ENCODE measurements at places on chromosomes 7 and 10. TPM values are rescaled to one million over a fixed set of nuclear protein-coding genes. Genes with fewer than 3 reads are reported as not detected.

- no peak for DNase-seq
Measured at GRCh38 chr7:29854257-29854938, 48.1 kb downstream of the WIPF3 start.

DNA sequence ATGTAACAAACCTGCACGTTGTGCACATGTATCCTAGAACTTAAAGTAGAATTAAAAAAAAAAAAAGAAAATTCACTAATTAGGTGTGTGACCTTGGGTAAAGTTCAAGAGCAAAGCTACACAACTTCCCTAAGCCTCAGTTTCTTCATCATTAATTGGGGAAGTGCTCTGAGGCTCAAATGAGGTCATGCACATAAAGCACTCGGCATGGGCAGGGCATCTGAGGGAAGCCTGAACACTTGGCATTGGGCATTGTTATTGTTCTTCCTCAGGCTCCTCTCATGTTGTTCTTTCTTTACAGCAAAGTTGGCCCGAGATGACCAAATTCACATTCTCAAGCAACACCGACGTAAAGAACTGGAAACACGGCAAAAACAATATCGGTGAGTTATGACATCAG is 21.5 kb downstream of the ALOX5 start:
- no peak for DNase-seq

The SPDYE2 gene
- not detected for polyA plus RNA-seq

GRCh38 chr10:127526161-127526560 is 22.9 kb upstream of the NPS start:
- DNase-seq, result no peak

DNA sequence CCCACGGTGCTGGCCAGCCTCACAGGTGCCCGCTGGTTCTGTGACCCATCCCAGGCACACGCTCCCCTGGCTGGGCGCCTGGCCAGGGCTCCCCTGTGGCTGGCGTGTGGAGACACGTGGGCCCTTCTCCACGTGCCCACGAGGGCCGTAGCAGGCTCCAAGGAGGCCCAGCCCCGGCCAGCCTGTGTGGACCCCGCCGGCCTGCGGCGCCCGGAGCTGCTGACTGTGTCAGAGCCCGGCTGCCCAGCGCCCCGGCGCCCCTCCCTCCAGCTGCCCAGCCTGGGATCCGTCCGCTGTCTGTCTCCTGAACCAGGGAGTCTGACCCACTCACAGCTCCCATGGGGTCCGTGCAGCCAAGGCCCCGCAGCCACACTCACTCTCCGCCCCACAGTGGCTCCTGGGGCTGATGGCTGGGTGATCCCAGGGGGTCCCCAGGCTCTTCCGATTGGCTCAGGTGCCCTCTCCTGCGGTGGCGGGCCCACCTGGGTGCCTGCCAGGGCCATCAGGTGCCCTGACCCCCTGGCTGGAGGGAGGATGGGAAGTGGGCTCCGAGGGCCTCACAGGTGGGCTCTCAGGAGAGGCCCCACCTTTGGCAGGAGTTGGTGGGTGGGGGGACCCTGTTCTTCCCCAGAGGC is 9.6 kb downstream of the TMEM184A start:
- DNase-seq, result no peak

- no peak for DNase-seq
Measured at GRCh38 chr7:112267944-112268691, 61.6 kb downstream of the ZNF277 start.

The HOXA7 gene
- polyA plus RNA-seq, result 18.1 TPM

The CALHM3 gene
- not detected for polyA plus RNA-seq

- peak; percentile 54 for DNase-seq
Measured at GRCh38 chr7:111113263-111114017, 22.5 kb downstream of the LRRN3 start.

DNA sequence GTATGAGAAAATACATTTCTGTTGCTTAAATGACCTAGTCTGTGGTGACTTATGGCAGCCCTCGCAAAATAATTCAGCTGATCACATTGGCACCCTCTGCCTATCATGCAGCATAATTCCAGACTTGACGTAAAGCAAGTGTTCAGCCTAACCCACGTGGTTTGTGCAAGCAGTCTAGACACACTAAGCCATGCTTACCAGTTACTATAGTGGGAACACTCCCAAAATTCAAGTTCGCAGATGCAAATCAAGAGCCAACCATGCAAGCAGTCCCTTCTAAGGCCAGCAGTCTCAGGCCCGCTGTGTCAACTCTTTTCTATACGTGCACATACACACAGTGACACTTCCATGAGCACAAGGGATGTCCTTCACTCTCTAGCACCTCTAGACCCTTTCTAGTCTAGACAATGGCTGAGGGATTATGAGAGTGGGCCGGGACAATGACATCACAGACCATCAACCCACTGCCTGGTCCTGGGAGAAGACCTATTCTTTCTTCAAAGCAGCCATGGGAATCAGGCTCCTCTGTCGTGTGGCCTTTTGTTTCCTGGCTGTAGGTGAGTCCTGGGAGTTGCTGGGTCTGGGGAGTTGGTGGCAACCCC is 29.0 kb upstream of the PRSS1 start:
- no peak for DNase-seq

DNA sequence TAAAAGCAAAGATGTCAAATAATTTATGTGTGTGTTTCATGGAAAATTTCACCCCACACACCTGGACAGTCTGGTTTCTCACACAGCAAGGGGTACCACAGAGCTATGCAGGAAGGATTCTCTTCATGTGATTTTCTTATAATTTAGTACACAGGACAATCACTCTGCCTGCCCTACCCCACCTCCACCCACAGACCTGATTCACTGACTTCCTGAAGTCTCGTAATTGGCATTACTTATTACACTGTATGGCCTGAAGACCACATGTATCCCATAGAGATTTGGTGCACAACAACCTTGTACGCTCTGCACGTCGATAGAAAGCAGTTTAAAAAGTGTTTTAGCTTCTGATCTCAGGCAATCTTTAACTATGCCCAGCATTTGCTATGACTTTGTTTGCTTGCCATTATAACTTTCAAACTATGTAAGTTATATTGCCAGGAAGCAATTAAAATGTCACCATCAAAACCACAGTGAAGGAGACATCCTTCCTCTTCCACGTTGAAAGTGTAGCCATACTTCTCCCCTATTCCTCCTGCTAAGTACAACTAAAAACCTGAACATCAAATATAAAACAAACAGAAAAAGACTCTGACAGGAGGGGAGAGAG is 279.4 kb upstream of the IMMP2L start:
- DNase-seq, result no peak

- DNase-seq, result no peak
Measured at GRCh38 chr10:108771106-108771505, 1152.2 kb downstream of the XPNPEP1 start.

The CTAGE8 gene
- 0.03 TPM for polyA plus RNA-seq

DNA sequence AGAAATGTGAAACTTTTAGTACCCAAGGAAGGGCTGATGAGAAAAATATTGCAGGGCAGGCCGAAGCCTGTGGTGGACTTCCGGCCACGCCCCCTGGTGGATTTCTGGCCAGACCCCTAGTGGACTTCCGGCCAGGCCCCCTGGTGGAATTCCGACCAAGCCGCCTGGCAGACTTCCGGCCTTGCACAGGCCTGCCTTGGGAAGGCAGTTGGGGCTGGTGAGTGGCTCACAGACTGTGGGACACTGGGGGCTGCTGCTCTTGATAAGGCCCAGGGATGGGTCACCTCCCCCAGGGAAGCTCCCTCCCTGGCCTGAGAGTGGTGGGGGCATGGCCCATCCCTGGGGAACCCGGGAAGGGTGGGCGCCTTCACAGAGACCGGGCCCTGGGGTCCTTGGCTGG is 116.4 kb upstream of the MKI67 start:
- DNase-seq, result no peak

DNA sequence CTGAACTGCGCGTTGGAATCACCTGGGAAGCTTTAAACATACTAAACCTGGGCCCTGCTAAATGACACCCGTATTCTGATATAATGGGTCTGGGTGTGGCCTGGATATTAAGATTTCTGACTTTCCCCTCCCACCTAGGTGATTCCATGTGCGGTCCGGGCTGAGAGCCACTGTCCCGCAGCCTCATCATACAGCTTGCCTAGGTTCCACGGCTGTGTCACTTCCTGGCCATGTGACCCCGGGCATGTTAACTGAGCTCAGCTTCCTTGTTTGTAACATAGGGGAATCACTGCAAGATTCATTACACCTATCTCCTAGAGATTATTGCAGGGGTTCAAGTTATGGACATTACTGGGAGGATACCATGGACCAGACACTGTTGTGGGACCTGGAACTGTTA is 472.7 kb upstream of the GALNT17 start:
- DNase-seq, result no peak

GRCh38 chr10:132549371-132549770 is 11.8 kb downstream of the INPP5A start:
- no peak for DNase-seq

GRCh38 chr10:19412531-19412930 is 363.9 kb downstream of the MALRD1 start:
- DNase-seq, result no peak

- DNase-seq, result no peak
Measured at GRCh38 chr10:112332509-112333228, 41.2 kb upstream of the ACSL5 start.

The CYCS gene
- polyA plus RNA-seq, result 12.3 TPM

DNA sequence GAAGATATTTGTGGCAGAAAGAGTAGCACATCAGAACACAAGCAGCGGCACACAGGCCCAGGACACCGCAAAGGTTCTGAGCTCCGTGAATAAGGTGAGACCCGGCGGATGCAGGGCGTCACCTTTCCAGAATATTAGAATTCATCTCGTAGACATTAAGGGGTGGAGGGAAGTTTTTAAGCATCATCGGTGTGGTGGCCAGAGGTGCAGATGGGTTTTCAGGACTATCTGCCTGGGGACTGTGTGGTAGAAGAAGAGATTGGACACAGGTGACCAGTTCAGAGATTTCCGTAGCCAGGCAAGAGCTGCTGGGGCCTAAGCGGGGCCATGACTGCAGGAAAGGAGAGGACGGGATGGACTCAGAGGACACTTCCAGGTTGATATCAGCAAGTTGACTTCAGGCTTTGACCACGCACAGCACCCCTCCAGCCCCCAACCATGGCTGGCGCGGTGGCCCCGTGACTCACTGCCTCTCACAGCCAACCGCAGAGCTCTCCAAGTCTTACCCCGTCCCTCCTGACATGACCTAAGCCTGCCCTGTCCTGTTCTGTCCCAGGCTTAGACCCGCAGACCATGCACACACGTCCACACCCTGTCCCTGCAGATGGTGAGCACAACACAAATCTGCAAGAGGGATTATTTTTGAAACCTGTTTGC is 97.2 kb downstream of the OAT start:
- no peak for DNase-seq

The SFRP4 gene
- not detected for polyA plus RNA-seq

DNA sequence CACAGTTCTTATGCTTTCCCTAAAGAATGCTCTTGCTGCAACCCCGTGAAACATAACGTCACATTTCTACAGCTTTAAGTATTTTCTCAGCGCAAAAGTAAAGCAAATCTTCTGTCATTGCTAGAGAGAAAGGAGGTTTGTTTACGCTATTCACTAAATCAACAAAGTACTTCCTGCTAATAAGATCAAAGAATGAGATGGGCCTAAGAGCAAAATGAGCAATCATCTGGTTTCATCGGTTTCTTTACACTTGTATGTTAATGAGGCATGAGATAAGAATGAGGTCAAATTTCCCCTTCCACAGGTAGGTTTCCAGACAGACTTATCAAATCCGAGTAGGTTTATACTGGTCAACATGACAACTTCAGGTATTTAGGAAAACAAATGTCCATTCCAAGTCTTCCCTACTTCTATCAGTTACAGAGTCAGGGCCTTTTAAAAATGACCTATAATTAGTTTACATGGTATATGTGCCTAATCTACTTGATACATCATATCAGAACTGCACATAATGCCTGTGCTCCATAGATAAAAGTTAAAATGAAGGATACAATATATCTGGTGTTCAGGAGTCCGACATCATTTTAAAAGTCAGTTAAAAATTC is 8.4 kb downstream of the USP6NL start:
- DNase-seq, result peak; percentile 51

GRCh38 chr7:74535951-74536356 is 82.2 kb downstream of the GTF2IRD1 start:
- no peak for DNase-seq

DNA sequence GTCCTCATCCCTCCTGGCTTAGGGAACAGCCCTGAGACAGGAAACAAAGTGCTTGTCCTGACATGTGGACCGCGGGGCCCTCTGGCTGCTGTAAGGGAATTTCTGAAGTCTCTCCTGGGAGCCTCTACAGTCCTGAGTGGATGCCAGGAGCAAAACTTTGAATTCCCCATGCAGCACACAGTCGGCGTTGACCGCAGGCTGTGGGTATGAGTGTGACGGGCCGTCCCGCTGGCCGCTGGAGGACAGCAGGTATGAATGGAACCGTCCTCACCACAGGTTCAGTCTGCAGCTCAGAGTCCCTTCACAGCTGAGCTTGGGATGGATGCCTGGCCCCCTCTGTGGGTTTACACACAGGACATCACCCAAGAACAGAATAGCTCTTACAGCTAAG is 94.9 kb downstream of the GPR26 start:
- DNase-seq, result no peak

The TRIM50 gene
- polyA plus RNA-seq, result not detected

The SLC29A4 gene
- 10.8 TPM for polyA plus RNA-seq

The OPN4 gene
- polyA plus RNA-seq, result not detected

The UNC5B gene
- polyA plus RNA-seq, result 0.57 TPM

DNA sequence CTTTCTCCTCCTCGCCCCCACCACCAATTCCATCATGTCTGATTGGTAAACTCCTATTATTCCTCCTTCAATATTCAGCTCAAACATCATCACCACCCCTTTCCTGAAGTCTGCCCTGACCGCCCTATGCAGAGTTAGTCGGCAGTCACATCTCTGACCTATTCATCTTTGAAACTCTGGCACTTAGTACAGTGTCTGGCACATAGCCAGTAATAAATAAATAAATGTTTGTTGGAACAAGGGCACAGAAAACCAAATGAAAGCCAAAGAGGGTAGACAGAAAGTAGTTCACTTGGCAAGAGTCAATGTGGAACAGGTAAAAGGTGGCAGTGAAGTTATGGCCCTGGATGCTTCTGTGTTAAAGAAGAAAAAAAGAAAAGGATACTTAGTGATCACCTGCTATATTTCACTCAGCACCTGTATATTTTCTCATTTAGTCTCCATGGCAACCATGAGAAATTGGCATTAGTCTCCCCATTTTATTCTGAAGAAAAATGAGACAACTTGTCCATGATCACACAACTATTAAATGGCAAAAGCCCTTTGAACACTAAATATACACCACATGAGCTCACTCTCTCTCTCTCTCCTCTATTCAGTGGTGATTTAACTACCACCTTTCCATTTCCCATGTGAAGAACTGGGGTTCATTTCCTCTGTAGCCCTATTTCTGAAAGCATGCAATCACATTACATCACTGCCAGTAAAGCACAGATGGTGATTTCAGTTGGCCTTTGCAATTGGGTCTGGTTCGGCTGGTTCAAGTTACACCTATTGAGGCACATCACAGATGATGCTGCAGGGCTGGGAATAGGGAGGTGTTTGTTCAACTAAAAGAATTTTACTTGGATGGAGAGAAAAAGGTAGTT is 25.3 kb downstream of the CHCHD3 start:
- DNase-seq, result no peak

GRCh38 chr10:126264102-126265018 is 123.9 kb downstream of the ADAM12 start:
- no peak for DNase-seq

GRCh38 chr10:132411561-132412253 is 14.7 kb downstream of the PWWP2B start:
- peak; percentile 58 for DNase-seq

GRCh38 chr10:91758303-91759146 is 39.7 kb upstream of the TNKS2 start:
- DNase-seq, result peak; percentile 64

Data from endothelial cell of umbilical vein (primary cell).